Stimulated activated CD4-positive, alpha-beta T cell treated with anti-CD3 and anti-CD28 coated beads, Interleukin-2, amount 100 ng/mL, for 24 hours (primary cell): ENCODE measurements at places on chromosomes 5 and 9.
A peak's percentile ranks its signal among the peaks of the same experiment; 100 is the strongest.

GRCh38 chr5:90901261-90901660 lies 342.7 kb downstream of the ADGRV1 start:
- no peak for DNase-seq

GRCh38 chr9:136625101-136626065 lies 37.3 kb upstream of the EGFL7 start:
- no peak for DNase-seq

DNA sequence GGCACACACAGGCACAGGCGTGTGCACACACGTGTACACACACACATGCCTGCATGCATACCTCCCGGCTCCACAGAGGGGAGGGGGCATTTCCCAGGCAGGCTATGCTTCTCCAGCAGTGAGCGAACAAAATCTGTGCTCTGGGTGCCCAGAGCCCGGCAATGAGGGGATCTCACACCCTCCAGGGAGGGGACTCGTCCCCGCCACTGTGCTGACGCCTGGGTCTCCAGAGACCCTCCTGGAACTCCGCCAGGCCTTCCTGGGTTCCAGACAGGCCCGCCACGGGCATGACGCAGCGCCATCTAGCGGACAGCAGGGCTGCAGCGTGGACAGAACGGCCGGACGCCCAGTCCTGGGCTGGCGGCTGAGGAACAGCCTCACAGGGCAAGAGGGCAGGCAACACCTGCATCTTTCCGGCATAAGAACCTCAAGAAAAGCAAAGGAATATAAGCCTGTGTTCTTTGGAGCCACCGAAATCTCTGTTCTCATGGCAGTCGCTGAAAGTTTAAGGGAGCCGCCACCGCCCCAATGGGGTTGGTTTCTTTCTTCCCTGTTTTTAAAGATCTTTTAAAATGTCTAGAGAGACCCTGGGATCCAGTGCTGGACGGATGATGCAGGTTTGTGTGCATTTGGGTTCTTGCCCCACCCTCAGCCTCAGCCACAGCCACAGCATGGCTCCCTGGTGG lies 135.6 kb upstream of the PPP1R26 start:
- peak; percentile 71 for DNase-seq

DNA sequence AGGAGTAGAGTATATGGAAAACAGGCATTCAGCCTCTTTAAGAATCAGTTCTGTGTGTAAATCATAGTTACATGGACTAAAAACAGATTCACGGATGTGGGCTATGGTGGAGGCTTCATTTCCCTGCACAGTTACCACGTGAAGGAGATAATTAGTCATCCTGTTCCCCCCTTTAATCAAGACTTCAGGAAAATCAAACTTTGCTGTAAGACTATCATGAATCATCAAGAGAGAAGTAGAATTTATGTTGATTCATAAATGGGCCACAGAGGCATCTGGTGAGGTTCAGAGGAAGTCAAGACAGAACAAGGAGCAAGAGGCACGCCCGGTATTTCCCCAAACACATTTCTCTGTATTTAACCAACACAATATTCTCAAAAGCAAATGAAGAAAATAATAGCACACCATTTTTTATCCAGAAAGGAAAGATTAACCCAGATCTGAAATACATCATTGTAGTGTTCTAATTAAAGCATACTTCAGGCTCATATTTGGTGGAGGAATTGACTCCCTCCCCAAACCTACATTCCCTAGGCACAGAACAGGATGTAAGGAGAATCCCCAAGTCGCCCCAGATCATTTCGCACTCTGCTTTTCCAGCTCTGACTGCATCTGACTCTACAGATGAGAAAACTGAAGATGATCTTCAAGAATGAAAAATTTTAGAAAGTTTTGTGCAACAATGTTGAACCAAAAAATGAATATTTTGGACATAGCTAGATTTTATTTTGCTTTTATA lies 175.8 kb upstream of the GAS1 start:
- no peak for DNase-seq

GRCh38 chr5:7805379-7805778 lies 45.6 kb downstream of the CFAP90 start:
- DNase-seq: no peak

DNA sequence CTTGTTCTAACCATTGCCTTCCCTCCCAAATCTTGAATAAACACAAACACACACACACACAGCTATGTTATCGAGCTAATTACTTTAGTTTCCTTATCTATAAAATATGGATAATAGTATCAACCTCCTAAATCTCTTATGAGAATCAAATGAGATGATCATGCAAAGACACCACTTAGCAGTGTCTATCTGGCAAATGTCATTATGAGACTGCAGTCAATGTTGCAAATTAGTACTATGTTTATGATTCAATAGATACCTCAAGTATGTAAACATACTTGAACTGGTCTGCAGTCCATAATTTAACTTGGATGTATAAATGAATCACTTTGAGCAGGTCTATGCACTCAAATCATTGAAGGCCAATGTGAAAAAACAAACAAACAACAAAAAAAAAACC lies 22.2 kb upstream of the ERAP2 start:
- no peak for DNase-seq

DNA sequence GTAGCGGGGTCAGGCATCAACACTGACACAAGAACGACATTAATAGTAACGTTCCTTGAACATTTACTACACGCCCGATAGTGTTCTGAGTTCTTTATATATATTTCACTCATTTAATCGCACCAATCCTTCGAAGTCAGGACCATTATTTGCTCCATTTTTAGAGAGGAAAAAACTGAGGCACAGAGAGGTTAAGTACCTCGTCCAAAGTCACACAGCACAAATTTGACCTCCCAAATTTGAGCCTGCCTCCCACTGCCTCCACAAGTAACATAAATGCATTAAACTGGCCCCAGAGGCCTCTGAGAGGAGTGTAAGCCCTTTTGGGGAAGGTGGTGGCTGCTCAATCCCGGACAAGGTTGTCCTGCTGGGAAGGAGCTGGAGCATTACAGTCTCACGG lies 5.8 kb downstream of the RGS14 start:
- no peak for DNase-seq

GRCh38 chr5:115542086-115542485 lies 2.5 kb downstream of the FEM1C start:
- no peak for DNase-seq

DNA sequence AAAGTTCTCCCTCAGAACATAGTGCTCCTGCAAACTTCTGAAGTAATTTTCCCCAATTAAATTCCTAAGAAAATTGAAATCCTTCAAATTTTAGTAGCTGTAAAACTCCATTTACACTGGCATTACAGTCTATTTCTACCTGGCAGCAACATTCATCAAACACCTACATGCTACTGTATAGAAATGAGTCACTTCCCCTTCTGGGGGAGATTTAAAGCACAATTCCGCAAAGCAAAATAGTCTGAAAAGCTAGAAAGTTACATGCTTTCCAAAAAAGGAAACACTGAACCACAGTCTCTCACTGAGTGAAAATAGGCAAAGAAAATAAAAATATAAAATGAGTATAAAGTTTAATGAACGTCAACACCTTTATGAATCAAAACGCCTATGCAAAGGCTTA lies 43.3 kb downstream of the MCTP1 start:
- no peak for DNase-seq

DNA sequence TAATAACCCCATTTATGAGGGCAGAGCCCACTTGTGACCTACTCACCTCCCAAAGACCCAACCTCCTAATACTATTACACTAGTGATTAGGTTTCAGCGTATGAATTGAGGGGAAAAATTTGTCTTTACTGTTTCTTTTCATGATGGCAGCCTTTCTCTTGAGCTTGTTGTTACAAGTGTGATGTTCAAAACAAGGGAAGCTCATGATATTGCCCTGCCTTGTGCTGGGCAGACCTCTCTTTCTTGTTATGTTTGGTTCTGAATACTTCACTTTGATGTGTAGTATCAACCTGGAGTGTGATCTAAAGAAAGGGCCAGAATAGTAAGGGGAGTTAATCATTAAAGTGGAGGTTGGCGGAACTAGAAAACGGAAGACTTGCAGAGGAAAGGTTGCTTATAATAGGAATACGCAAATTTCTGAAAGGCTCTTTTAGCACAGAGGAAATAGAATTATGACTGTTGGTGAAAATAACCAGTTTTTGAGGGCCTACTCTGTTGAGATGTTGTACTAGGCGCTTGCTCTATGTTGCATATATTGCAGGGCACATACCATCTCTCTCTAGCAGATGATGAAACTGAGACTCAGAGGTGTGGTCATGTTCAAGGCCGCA lies 68.2 kb downstream of the MELK start:
- no peak for DNase-seq

DNA sequence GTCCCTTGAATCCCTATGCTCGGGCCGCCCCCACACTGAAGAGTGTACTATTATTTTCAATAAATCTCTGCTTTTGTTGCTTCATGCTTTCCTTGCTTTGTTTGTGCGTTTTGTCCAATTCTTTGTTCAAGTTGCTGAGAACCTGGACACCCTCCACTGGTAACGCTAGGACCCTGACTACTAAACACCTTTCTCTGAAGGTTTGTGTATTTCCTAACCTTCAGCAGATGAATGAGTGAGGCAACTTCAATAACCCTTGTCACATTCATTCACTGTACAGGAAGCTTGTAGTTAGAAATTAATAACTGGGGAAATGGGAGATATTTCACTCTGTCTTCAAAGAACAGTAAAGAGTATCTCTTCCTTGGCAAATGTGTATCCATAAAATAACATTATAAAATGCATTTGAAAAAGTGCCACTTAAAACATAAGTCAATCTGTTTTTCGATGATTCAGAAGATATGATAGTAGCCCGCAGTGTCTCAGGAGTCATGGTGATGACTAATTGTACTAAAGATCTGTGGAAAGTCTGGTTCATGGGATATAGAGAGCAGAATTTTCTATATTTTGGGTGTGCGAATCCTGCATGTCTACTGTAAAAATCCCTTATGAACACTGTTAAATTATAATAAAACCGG lies 43.2 kb upstream of the ANKH start:
- DNase-seq: no peak

DNA sequence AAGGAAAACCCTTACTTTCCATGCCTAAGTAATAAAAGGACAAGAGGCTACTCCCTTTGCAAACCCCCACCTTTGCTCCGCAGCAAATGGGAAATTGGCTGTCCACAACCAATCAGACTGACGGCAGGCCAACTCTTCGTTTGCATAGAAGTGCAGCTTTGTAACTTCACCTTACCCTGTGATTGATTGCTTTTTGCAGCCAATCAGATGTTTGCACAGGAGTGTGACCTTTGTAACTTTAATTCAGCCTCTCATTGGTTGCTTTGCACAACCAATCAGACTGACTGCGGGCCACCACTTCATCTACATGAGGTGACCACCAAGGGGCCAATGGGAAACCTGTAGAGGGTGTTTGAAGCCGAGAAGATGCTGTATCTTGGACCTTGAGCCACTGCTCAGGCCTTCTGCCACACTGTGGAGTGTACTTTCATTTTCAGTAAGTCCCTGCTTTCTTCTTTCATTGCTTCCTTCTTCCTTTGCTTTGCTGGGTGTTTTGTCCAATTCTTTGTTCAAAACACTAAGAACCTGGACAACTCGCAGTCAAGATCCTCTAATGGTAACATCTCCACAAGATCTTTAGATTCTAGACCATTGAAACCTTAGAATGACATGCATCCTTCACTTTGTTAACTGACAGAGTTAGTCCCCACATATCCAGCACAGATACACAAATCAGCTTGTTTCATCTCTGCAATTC lies 51.3 kb upstream of the FREM1 start:
- no peak for DNase-seq

- no peak for DNase-seq
Measured at GRCh38 chr9:133252301-133253020, 22.5 kb downstream of the ABO start.

GRCh38 chr5:149667084-149667828 lies 62.9 kb upstream of the PPARGC1B start:
- peak; percentile 29 for DNase-seq

DNA sequence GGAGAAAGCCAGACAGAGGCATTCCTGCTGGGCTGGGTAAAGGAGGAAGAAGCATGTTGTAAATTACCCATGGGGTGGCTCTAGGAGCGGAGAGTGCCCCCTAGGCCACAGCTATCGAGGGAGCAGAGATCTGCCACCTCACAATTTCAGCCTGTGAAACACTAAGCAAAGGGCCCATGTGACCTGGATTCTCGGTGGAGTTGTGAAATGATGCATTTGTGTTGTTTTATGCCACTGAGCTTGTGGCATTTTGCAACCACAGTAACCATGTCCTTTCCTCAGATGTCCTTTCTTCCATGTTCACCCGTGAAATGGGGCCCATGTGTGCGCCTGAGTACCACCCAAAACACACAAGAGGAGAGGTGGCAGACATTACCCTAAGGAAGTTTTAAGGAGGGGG lies 159.3 kb downstream of the SYK start:
- no peak for DNase-seq

DNA sequence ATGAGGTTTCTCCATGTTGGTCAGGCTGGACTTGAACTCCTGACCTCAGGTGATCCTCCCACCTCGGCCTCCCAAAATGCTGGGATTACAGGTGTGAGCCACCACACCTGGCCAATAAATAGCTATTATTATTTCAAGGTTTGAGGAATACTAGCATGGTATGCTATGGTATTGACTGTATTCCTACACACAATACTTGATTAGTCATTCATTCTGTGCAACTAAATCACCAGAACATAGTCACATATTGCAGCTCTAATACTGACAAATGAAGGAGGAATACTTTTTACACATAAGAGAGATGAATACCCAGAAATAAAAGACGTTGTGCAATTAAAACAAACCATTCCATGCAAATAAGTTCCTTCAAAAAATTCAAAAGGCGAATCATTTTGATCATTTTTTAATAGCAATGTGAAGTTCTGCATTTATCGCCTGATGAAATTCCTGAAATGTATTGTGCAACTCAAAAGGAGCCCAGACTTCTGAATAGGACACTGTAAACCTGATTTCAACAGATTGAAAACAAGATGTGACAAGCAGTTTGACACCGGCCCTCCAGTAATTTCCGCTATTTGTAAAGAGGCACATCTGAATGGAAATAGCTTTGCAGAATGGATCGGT lies 687.4 kb upstream of the SEMA6A start:
- DNase-seq: no peak

GRCh38 chr5:112382886-112383285 lies 36.2 kb downstream of the EPB41L4A start:
- no peak for DNase-seq

DNA sequence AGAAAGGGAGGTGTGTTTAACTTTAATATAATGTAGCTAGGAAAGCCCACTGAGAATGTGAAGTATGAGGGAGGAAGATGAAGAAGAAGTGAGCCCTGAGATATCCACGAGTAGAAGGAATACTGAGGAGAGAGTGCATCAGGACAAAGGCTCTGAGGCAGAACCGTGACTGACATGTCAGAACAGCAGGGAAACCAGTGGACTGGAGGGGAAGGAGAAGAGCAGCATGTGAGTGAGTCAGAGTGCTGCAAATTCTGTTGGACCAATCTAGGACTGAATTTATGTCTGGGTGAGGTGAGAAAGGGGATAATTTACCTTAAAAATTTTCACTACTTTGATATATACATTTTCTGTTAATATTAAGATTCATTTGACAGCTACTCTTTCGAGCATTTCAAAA lies 110.3 kb downstream of the ST8SIA4 start:
- DNase-seq: no peak

GRCh38 chr9:127114606-127115005 lies 7.8 kb downstream of the ANGPTL2 start:
- DNase-seq: no peak

- DNase-seq: no peak
Measured at GRCh38 chr9:673966-674526, 167.5 kb upstream of the DMRT1 start.
